ENCODE measurements at places on chromosomes 6 and 20.

- no peak for DNase-seq
Measured at GRCh38 chr6:100458841-100459591, 5.7 kb downstream of the SIM1 start.

DNA sequence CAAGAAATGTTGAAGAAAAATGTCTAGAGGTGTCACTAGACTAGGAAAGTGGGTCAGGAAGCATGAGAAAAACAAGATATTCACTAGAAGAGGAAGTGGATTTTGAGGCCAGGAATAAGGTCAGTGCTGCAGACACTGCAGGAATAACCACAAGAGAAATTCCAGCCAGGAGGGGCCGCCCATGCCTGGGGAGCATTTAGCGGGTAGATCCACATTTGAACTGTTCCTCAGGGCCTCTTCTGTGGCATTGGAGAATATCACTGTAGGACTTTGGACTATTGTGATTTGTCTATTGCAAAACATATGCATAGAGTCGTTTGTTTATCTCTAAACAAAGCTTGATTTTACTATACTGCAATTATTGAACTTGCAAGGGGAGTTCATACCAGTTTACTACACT lies 49.6 kb upstream of the CCDC28A start:
- DNase-seq: peak; percentile 10

GRCh38 chr6:146408583-146408982 lies 135.1 kb upstream of the RAB32 start:
- DNase-seq: no peak

GRCh38 chr6:3175715-3176402 lies 18.5 kb upstream of the TUBB2A start:
- no peak for DNase-seq

- DNase-seq: no peak
Measured at GRCh38 chr6:156421933-156422332, 355.2 kb upstream of the ARID1B start.

DNA sequence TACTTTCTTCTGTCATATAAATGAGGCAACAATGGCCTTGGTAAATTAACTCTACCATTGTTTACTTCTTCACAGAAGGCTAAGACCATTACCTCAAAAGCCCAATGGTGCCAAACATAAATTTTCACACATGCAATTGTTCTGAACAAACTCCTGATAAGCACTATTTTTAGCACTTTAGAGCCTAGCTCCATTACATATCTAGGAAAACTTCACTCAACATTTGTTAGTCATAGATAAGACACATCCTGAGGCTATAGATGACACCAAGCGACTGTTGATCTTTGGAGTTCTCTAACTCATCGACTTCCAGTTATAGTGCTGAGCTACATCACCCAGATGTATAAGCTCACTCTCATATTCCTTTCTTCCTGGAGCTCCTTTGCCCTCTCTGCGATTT lies 245.9 kb downstream of the EYS start:
- no peak for DNase-seq

DNA sequence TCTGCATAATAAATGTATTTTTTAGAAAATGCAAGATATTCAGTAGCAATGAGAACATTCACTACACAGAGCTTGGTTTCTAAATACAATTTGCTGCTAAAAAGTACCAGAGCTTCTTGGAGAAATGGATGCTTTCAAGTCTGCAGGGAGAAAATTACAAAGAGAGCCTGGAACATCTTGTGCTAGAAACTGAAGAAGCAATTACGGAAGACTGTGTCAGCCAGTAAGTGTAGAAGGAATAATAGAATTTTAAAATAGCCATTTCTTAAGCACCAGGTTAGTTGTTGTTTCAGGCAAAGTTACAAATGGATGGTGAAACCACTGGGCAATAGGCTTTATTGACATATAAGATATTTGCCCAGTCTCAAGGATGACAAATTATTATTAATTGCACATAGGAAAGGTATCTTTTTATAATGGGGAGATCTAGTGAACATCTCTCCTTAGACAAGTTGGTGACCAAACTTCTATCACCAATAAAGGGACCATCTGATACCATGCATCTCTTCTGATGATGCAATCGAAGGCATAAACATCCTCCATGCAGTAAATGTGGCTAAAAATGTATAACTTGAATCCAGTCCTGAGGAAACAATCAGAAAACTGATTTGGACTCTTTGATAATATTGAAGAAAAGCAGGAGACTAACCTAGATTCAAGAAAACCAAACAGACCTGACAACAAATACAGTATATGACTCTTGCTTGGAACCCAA lies 81.7 kb downstream of the ARHGAP18 start:
- no peak for DNase-seq

DNA sequence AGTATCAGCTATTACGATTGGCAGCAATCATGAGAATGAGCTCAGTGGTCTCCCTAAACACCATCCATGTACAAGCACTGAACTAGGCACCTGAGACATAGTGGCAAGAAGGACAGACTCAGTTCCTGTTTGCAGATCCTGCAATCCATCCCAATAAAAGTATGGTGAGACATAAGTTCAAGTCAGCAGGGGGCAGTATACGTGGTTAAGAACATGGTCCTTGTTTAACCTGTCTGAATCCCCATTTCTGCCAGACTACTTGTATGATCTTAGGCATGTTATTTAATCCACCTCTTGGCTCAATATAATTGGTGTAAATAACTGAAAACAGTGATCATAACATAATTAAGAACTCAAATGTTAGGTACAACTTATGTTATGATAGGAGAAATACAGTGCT lies 33.2 kb upstream of the PNISR start:
- peak; percentile 52 for DNase-seq

DNA sequence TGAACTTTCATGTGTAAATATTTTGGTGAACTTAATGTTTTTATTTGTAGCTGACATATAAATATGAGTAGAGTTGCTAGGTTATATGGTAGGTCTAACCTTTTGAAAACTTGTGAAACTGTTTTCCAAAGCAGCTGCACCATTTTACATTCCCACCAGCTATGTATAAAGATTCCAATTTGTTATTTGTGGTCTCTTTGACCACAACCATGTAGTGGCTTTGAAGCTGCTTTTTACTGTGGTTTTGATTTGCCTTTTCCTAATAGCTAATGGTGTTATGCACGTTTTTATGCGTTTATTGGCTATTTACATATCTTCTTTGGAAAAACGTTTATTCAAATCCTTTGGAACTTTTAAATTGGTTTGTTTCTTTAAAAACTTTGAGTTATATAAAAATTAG lies 10.3 kb downstream of the CST3 start:
- peak; percentile 68 for DNase-seq

- DNase-seq: peak; percentile 88
Measured at GRCh38 chr20:42309050-42309449, 690.9 kb upstream of the CHD6 start.

DNA sequence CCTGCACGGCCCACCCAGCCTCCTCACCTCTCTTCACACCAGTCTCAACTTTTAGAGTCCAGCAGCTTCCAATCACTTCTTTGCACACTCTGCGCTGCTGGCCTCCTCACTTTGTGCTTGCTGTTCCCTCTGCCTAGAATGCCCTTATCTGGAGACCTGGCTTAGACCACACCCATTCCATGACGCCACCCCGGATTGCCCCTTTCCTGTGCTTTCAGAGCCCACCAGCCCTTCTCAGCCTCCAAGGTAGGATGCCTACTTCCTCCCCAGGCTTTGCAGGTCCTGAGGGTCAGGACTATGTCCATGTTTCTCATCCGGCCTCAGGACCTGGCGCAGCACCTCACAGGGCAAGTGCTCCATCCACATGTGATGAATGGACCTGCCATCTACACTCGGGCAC lies 27.0 kb upstream of the AVP start:
- no peak for DNase-seq

DNA sequence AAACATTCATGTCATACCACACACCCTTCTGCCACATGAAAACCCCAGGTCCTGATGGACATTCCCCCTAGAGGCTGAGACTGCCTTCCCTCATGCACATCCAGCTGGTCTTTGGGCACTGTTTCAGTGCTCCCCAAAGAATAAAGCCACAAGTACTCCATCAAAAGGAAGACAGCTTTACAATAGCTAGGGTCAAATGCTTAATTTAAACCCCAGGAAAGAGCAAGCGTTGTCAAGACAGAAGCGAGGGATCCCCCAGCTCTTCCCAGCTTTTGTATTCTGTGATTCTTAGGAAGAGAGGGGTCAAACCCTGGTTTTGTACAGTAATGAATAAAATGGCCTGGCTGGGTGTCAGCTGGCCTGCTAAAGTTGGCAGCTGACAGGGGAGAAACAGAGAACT lies 82.4 kb upstream of the IYD start:
- no peak for DNase-seq

GRCh38 chr6:140175486-140175885 lies 801.0 kb upstream of the CITED2 start:
- no peak for DNase-seq

DNA sequence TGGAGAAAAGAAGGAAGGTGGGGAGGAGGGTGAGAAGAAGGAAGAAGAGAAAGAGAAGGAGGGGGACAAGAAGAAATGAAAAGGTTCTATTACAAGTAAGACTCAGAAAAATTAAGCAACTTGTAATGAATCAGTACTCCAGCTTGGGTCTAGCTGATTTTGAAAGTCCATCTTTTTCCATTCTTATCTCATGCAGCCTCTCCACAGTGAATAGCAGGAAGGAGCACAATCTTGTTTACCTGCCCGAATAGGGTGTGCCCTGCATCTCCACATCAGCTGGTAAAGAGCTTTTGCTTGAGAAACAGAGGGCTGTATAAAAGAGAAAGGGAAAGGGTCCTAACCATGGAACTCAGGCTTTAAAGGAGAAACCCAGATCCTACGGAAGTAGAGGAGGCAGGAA lies 348.8 kb downstream of the TPBG start:
- DNase-seq: no peak

DNA sequence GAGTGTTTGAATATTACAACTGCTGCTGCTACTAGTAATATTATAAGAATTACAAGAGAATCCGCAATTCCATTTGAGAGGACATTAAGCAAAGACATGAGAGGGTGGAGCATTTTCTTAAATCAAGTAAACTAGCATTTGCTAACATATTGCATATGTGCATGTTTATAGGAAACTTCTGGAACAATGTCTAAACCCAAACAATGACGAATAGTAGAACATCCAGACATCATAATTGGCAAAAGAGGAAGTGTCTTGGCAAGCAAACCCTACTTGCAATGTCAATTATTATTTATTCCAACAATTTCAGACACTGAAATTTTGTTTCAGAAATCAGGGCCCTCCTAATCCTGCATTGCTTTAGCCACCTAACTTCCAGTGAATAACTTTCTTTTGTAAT lies 1155.3 kb upstream of the GJE1 start:
- DNase-seq: no peak

- no peak for DNase-seq
Measured at GRCh38 chr6:170360476-170360875, 53.9 kb downstream of the FAM120B start.

GRCh38 chr6:22017272-22017671 lies 279.6 kb downstream of the PRL start:
- no peak for DNase-seq

DNA sequence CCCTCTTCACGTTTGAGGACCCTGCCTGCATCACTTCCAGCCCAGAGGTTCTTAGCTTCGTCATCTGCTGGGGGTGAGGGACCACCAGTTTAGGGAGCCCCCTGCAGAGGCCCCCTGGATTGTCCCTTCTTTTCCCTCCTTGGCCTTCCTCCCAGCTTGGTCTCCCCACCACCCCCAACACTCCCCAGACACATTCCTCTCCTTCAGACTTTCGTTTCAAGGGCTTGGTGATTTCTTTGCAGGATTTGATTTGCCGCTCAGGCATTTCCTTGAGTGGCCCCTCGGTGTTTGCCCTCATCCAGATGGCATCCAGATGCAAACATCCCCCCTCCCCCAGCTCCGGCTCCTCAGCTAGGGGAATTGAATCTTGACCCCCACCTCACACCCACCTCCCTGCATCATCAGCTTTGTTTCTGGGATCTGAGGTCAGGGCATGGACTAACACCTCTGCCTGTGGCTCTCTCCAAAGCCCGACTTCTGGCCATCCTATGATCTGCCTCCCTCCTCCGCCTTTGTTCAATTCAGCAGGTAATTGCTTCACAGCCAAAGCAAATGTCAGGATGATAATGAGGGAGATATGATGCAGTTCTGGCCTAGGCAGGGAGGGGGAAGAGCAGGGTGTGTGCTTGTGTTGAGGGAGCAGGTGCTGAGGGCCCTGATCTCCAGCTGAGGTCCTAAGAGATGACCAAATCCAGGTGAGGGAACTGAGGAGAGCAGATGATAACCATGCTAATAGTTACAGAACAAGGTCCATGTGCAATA lies 141.5 kb downstream of the VEGFA start:
- peak; percentile 49 for DNase-seq

DNA sequence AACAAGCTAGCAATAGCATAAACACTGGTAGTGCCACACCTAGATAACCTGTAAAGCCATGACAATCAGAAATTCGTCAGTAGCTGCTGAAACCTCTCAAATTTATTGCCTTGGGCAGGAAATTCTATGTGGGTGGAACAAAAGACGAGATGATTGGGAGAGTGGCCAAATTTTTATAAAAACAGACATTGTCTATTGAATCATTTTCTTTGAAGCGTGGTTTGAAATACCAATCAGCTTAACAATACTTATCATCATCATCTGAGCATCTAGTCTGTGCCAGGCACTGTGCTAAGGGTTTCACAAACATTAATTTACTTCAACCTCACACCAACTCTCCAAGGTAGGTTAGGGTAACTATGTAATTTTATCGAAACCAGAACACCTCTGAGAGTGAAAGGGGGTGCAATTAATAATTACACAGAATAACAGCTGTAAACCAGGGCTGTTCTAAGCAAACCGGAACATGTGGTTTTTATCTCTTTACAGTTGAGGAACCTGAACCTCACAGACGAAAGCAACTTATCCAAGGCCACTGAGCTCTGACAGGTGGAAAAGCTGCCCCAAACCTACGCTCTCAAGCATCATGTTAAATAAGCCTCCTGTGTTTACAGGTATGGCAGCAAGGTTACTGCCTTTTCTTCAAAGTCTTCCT lies 43.4 kb downstream of the NHSL1 start:
- DNase-seq: no peak

DNA sequence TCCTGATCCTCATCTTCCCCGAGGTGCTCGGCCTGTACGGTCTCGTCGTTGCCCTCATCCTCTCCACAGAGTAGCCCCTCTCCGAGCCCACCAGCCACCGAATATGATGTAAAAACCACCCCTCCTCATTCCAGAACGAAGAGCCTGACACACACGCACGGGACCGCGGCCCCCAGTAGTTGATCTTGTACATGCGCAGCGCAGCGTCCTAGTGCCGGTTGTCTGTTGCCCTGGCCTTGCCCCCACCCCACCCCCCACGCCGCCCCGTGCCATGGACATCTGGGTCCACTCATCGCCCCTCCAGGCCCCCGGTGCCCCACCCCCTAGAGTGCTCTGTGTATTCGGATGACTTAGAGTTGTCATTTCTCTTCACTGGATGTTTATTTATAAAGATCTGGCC lies 5.2 kb upstream of the PRPH2 start:
- no peak for DNase-seq

DNA sequence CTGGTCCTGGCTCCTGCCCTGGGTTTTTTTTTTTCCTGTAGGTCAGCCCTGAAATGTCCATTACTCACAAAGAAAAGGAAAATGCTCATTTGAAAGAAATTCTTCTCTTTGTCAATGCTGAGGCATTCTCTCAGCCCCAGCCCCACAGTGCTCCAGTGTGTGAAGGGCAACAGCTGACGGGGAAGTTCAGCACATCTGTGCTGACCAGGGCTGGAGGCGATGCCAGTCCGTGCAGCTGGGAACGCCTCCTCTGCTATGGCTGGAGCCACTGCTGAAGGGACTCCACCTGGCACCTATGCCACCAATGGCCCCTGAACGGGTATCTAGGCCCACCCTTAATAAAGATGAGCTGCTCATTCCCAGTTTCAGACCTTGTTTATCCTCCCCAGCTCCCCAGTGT lies 71.9 kb upstream of the SLCO4A1 start:
- no peak for DNase-seq

Measured in NCI-H526 (cell line).